Caki2 (cell line): ENCODE measurements at places on chromosomes 7 and 10. TPM values are rescaled to one million over a fixed set of nuclear protein-coding genes. Genes with fewer than 3 reads are reported as not detected.

The FHIP2A gene
- 10.2 and 11.8 TPM in 2 replicates for total RNA-seq

The PNLIPRP2 gene
- total RNA-seq: 1.4 TPM in 1 of 2 replicates, not detected in the other

The STK31 gene
- not detected in 2 replicates for total RNA-seq

The ORC5 gene
- total RNA-seq: 84.1 and 90.7 TPM in 2 replicates

The HOGA1 gene
- total RNA-seq: 70.8 and 91.3 TPM in 2 replicates

The CDC14C gene
- total RNA-seq: not detected in 2 replicates

The ZNF138 gene
- 2.9 and 17.0 TPM in 2 replicates for total RNA-seq

The SPDYE8 gene
- not detected in 2 replicates for total RNA-seq

The HDAC9 gene
- 19.5 and 21.5 TPM in 2 replicates for total RNA-seq

The SEPTIN7 gene
- total RNA-seq: 258 and 413 TPM in 2 replicates

The PDE1C gene
- total RNA-seq: 0.17 and 10.2 TPM in 2 replicates

The ADAM8 gene
- 0.55 and 2.9 TPM in 2 replicates for total RNA-seq

The LGI1 gene
- not detected in 2 replicates for total RNA-seq

The TBXAS1 gene
- 48.6 and 77.6 TPM in 2 replicates for total RNA-seq

The PRSS2 gene
- not detected in 2 replicates for total RNA-seq

The GSTO2 gene
- 2.8 and 15.1 TPM in 2 replicates for total RNA-seq

The PRR15 gene
- 4.2 and 12.7 TPM in 2 replicates for total RNA-seq

The CHAT gene
- total RNA-seq: not detected in 2 replicates

The AMPH gene
- not detected in 2 replicates for total RNA-seq

The DNAJC30 gene
- total RNA-seq: 10.7 and 20.2 TPM in 2 replicates

The TRPV5 gene
- total RNA-seq: not detected in 2 replicates

The MDH2 gene
- 127 and 221 TPM in 2 replicates for total RNA-seq

The CPED1 gene
- not detected in 2 replicates for total RNA-seq

The SCIN gene
- total RNA-seq: 12.6 and 18.8 TPM in 2 replicates

The NME8 gene
- total RNA-seq: not detected in 2 replicates

The EXOC4 gene
- 30.3 and 65.1 TPM in 2 replicates for total RNA-seq

The ACTR1A gene
- total RNA-seq: 79.3 and 94.4 TPM in 2 replicates

The TMEM26 gene
- not detected in 2 replicates for total RNA-seq

The PRKAR2B gene
- 12.5 and 14.0 TPM in 2 replicates for total RNA-seq

The ZNF282 gene
- 18.1 and 20.2 TPM in 2 replicates for total RNA-seq

The ZNF488 gene
- 0.41 TPM in 1 of 2 replicates, not detected in the other for total RNA-seq

The ZNF273 gene
- total RNA-seq: 1.1 and 8.4 TPM in 2 replicates

The PHTF2 gene
- total RNA-seq: 2.8 and 5.1 TPM in 2 replicates

The OR2A1 gene
- total RNA-seq: not detected in 2 replicates

The NPFFR1 gene
- not detected in 2 replicates for total RNA-seq

The SDHAF3 gene
- total RNA-seq: 20.5 and 25.8 TPM in 2 replicates

The SPDYE5 gene
- not detected in 2 replicates for total RNA-seq

The GPR26 gene
- total RNA-seq: not detected in 2 replicates

The IL6 gene
- total RNA-seq: 2.0 and 6.4 TPM in 2 replicates

The RASSF4 gene
- 2.9 and 3.4 TPM in 2 replicates for total RNA-seq

The MYH16 gene
- total RNA-seq: 0.09 and 0.24 TPM in 2 replicates

The FKBP14 gene
- 2.9 and 7.1 TPM in 2 replicates for total RNA-seq

The TACR2 gene
- not detected in 2 replicates for total RNA-seq

The CDK1 gene
- 148 and 152 TPM in 2 replicates for total RNA-seq

The VAX1 gene
- 0.27 and 0.67 TPM in 2 replicates for total RNA-seq

The CACNA2D1 gene
- 2.5 and 5.8 TPM in 2 replicates for total RNA-seq

The MYL10 gene
- total RNA-seq: not detected in 2 replicates

The SAP25 gene
- total RNA-seq: not detected in 2 replicates

The OR9A2 gene
- total RNA-seq: not detected in 2 replicates

The AGAP3 gene
- 32.6 and 33.8 TPM in 2 replicates for total RNA-seq

The SEMA3A gene
- 10.2 and 26.6 TPM in 2 replicates for total RNA-seq

The GHRHR gene
- total RNA-seq: not detected in 2 replicates

The SYT15 gene
- not detected in 2 replicates for total RNA-seq

The MUC12 gene
- total RNA-seq: 1.3 TPM in 1 of 2 replicates, not detected in the other

The PPP1R9A gene
- 8.2 and 10.8 TPM in 2 replicates for total RNA-seq

The CCDC172 gene
- total RNA-seq: not detected in 2 replicates

The CHRM2 gene
- total RNA-seq: not detected in 2 replicates
